ENCODE measurements at places on chromosomes 1 and 21.
A peak's percentile ranks its signal among the peaks of the same experiment; 100 is the strongest.

GRCh38 chr21:38307771-38308531 is 51.2 kb downstream of the KCNJ15 start:
- no peak for DNase-seq

- no peak for DNase-seq
Observed at GRCh38 chr1:100353071-100353801, 930 bp downstream of the CDC14A start.

- DNase-seq, result no peak
Observed at GRCh38 chr1:207070811-207071210, 17.7 kb downstream of the PFKFB2 start.

GRCh38 chr1:119286587-119287181 is 81.9 kb upstream of the HAO2 start:
- DNase-seq, result peak; percentile 63

GRCh38 chr21:20822666-20823065 is 175.5 kb upstream of the NCAM2 start:
- peak; percentile 68 for DNase-seq

DNA sequence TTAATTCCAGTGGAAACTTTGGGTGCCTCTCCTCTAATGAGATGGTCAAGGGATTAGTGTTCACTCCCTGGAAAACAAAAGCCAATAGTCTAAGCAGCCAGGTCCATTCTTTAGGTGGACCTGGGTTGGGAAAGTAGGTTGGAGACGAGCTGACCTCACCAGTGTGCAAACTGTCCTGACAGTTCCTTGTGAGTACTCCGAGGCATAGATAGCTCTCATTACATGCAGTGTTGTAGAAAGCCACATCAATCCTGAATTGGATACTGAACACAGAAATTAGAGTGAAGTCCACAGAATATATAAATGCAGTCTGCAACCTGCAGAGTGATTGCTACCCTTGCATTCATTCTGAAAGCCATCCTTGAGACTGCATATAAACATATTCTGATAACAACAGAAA is 675.1 kb upstream of the CXADR start:
- no peak for DNase-seq

DNA sequence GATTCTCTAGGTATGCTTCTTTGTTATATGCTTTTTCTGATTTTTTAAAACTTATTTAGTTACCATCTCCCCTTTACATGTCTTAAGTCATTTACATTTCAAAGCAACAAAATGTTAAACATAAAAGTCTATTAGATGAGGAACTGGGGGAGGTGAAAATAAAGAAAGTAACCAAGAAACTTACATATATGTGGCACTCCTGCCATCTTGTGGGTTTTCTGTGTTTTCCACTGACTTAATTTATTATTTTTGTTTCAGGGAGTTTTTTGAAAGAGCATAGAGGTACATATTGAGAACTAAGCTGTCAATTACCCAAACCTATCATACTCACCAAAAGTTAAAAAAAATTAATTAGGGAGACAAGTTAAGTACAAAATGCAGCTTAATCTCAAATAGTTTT is 1531.1 kb downstream of the MRPL39 start:
- DNase-seq, result peak; percentile 31

DNA sequence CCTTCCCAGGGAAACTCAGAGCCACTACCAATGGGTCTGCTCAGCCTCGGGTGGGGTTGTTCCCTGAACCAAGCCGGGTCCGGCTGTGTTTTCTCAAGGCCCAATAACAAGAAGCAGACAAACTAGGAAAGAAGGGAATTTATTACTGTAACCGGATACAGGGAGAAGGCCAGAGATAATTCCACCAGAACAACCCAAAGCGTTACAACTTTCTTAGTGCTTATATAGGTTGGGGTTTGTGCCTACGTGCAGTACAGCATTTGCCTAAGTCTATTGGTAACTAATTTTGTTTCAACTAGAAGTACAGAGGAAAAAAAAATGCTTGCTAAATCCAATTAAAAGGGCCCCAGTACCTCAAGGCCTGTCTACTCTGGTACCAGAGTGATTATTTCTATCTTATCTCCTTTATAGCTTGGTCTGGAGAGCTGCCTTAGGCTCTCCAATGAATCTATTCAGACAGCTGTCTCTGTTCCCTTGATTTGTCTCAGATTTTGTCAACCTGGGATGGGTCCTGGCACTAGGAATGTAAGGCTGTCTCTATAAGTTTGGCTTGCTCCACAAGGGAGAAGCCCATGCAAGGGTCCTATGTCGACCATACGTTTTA is 57.3 kb upstream of the CCDC190 start:
- DNase-seq, result no peak

DNA sequence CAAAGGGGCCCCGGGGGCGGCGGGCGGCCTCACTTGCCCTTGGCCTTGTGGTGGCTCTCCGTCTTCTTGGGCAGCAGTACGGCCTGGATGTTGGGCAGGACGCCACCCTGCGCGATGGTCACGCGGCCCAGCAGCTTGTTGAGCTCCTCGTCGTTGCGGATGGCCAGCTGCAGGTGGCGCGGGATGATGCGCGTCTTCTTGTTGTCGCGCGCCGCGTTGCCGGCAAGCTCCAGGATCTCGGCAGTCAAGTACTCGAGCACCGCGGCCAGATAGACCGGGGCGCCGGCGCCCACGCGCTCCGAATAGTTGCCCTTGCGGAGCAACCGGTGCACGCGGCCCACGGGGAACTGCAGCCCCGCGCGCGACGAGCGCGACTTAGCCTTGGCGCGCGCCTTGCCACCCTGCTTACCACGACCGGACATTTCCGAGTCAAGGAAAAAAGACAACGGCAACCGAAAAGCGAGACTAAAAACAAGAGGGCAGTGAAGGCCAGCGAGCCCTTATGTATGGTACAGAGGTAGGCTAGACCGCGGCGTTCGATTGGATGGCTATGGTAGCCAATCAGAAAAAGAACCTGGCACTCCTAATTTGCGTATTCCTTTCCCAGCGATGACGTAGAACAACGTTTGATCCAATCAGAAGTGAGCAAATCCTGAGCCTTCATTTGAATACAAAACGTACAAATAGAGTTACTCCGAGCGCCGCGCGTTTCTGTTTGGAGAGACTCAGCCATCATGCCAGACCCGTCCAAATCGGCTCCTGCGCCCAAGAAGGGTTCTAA is 29.6 kb upstream of the RNF187 start:
- DNase-seq, result peak; percentile 100

DNA sequence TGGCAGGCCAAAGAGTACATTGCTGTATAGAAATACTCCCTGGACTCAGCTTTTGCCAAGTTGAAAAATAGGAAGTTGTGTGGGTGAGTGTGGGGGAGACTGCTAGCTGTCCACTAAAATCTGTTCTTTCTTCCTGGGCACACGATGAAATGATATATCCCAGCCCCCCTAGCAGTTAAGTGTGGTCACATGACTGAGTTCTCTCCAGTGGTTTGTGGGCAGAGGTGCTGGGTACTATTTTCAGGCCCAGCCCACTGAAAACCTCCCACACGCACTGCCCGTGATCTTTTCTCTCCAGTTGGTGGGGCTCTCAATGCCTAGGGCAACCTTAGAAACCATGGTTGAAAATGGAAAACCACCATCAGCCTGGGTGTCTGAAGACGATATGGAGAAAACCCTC is 119.7 kb upstream of the LMO4 start:
- DNase-seq, result no peak

- no peak for DNase-seq
Observed at GRCh38 chr21:28979092-28979491, 13.6 kb downstream of the LTN1 start.

DNA sequence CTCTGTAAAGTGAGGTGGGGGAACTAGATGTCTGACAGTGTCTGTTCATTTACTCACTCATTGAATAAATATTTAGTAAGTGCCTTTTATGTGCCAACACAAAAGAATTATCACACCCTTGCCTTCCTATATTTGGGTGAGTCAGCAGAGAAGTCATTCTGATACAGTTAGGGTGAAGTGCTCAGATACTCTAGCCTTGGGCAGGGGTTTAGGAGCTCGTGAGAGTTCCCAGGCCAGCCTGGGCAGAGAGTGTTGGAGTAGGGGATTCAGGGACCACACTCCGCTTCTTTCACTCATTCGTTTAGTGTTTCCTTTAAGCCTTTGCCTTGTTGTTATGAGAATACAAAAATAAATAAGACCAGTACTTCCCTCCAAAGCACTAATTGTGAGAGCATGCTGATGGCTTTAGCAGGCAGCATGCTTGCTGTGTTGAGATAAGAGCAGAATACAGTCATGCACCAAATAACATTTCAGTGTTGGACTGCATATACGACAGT is 83.9 kb downstream of the DYRK1A start:
- DNase-seq, result no peak

GRCh38 chr1:241762713-241763339 is 85.2 kb upstream of the EXO1 start:
- DNase-seq, result no peak
